ENCODE measurements at places on chromosomes 2 and 18.
A peak's percentile ranks its signal among the peaks of the same experiment; 100 is the strongest.

- DNase-seq = peak; percentile 83
Measured at GRCh38 chr2:112092286-112093041, 37.4 kb downstream of the TMEM87B start.

GRCh38 chr2:26477911-26478253 is at the start of gene OTOF:
Gene OTOF, minus strand, starts transcription at chr2:26478124.
- peak; percentile 68 for DNase-seq

DNA sequence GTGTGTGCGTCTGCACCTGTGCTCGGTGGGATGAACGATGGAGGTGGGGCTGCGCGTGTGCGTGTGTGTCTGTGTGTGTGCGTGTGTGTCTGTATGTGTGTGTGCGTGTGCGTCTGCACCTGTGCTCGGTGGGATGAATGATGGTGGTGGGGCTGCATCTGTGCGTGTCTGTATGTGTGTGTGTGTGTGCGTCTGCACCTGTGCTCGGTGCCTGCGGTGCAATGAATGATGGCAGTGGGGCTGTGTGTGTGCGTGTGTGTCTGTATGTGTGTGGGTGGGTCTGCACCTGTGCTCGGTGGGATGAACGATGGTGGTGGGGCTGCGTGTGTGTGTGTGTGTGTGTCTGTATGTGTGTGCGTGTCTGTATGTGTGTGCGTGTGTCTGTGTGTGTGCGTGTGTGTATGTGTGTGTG is 48.5 kb upstream of the CTDP1 start:
- DNase-seq = no peak

DNA sequence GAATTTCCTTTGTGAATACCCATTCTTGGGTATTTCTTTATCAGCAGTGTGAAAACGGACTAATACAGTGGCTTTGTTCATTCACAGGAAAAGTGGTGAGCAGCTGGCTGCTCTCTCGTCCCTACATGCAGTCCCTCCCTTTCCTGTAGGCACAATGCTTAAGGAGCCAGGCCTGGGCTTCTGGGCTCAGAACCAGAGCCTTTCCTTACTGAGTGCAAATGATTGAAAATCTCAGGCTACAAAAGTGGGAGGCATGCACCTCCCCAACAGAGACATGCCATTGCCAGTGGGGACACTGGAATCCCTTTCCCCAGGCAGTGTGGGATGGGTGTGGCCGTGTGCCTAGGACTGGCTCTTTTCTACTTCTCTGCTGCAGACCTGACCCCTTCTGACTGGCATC is 61.3 kb downstream of the MCFD2 start:
- no peak for DNase-seq

DNA sequence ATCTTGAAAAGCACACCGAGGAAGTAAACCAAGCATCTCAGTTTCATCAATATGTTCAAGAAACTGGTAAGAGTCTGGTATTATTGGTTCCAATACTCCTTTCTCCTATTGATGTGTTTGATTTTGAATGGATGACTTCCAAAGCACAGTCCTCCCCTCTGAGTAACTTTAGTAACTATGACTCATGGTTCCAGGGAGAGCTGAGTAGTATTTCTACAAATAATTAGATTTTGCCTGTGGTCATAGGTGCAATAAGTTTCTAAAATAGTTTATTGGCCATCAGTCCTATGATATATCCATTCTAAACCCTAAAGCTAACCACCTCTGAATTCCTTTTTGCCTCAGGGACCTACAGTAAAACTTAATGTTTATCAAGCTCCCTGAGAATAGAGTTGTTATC is 352.4 kb downstream of the XIRP2 start:
- DNase-seq = peak; percentile 38

DNA sequence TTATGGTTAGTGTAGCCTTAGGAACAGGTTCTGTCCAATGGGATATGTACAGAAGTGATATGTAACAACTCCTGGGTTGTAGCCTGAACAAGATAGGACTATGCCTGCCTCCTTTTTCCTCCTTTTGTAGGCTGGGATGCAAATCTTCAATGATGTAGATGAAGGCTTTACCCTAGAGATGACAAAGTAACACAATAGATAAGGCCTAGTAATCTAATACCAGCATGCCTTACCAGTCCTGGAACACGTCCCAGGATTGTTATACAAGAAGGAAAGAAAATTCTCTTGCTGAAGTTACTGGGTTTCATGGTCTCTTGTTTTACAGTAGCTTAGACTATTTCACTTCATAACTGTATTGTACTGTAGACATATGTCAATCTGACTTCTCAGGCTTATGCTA is 192.1 kb downstream of the OTX1 start:
- DNase-seq = peak; percentile 19

GRCh38 chr2:43450617-43451016 is 145.2 kb downstream of the THADA start:
- DNase-seq = no peak

- peak; percentile 84 for DNase-seq
Measured at GRCh38 chr18:6058941-6059340, 163.6 kb upstream of the TMEM200C start.

GRCh38 chr2:134460583-134460998 is 206.7 kb downstream of the MGAT5 start:
- DNase-seq = peak; percentile 47

GRCh38 chr2:23007631-23008235 is 377.2 kb upstream of the KLHL29 start:
- no peak for DNase-seq

DNA sequence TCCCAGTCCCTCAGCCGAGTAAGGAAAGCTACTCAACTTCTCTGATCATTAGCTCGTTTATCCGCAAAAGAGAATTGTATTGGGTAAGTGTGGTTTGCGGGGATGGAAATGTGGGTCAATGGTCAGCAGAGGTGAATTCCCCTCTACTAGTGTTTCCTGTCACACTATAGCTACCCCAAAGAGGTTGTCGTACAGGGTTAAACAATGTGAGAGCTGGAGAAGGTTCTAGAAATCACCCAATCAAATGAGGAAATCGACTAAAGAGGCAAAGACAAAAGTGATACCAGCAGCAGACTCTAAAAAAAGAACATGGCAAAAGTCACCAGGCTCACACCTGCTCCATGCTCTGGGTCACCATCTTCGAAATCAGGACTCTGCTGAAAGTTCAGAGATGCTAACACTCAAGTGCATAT is 144.7 kb upstream of the ITGA4 start:
- no peak for DNase-seq

DNA sequence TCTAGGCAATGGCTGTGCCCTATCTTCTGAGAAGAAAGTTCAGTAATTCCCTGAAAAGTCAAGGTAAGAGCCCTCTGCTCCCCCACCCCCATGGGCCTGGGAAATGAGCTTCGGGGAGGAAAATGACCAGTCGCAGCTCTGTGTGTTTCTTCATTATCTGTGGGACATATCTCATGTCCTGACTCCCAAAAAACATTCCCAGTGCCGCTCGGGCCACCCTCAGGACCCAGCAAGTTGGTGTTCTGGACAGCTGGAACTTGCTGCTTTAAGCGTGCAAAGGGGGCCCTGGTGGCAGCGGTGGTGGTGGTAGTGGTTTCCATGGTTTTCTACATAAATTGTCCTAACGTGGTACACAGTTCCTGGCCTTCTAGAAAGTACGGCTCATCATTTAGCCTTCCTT is 17.2 kb upstream of the PRLH start:
- DNase-seq = no peak

DNA sequence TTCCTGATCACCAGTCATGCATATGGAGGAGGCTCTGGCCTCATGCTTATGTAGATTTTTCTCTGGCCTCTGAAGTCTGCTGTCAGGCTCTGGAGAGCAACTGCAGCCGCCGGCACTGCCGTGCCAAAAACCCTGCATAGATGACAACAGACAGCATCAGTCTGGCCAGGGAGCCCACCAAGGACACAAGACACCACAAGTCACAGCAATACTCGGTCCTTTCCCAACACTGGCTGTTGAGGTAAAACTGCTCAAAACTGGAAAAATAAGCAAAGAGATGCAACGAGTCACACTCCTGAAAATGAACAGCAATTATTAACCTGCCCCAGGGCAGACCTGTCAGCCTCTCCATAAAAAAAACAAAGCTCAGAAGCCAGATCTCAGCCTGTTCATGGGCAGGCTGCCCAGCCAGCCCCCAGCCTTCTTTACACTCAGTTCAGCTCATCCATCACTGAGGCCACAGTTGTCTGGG is 186.0 kb upstream of the RAB6C start:
- DNase-seq = no peak

GRCh38 chr2:17148407-17149145 is 369.7 kb downstream of the RAD51AP2 start:
- DNase-seq = no peak

DNA sequence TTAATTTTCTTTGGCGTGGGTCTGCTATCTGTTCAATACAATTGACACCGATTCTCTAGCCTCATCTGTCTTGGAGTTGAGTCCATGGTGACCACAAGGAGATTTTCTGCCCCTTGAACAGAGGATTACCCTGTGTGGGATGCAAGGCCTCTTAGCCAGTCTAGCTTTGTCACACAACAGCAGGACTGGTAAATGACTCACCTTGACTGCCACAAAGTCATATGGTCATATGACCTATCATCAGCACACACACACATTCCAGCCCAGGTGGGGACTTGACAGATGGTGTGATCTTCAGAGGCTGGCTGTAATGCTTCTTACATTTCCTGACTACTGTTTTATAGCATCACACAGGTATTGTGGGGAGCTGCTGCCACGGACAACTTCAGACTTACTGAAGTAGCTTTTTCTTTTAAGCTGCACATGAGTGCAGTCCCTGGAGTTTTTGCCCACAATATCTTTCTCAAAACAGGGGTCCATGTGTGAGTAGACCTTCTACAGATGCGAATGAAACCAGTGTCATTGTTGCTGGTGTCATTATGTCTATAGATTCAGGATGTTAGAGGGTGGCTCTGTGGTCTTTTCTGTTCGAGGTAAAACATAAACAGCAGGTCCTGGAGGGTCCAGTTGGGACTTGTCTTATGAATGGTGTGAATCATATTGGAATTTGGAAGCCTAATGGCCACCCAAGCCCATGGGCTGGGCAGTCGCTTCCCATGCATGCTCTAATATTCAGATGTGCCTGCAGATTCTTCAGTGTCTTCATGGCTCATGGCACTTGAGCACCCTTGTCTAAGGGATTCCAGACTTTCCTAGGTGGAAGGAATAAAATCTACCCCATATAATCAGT is 18.6 kb upstream of the ACOXL start:
- DNase-seq = no peak

DNA sequence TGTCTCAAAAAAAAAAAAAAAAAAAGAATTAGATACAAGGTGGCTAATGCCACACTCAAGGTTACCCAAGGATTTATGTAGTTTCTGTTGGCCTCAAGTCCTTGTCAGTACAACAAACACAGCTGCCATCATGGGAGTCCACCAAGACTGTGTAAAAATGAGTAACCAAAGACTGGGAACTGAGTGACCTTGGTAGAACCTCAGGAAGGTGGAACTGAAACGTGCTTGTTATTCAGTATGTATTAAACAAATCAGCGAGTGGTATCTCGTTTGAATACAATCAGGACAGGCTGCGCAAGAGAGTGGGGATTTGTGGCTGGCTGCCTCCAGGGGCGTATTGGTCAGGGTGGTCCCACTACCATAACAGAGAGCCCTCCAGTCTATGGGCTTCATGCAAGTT is 1.6 kb upstream of the SFTPB start:
- no peak for DNase-seq

- DNase-seq = peak; percentile 11
Measured at GRCh38 chr2:40165509-40165844, 286.4 kb downstream of the SLC8A1 start.

GRCh38 chr2:58157754-58158153 is 83.4 kb downstream of the FANCL start:
- DNase-seq = no peak

All from IMR-90 (cell line).